T-cell (primary cell): ENCODE measurements at places on chromosomes 6 and 20.

DNA sequence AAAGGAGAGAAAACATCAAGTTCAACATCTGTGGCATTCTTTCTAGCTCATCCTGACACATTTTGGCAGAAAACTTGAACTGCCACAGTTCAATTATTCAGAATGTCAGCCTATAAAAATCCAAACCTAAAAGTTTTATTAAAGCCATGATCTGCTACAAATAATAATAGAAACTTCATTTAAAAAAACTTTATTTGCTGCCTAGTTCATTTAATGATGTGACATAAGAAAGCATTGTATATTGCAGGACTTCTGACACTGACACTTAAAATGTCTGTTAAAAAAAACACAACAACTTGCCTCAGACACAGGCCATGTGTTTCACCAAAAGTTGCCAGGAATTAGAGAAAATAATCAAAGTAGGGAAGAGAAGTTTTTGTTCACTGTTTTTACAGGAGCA is 88.3 kb upstream of the HTR1E start:
- H3K27ac ChIP-seq, result no peak overlapping the region
- no peaks in the 10 kb centered on the region for H3K36me3 ChIP-seq
- no peaks in the 10 kb centered on the region for H3K27me3 ChIP-seq
- no peaks in the 10 kb centered on the region for H3K4me1 ChIP-seq
- DNase-seq, result no peak
- no peak overlapping the region for H3K4me3 ChIP-seq

DNA sequence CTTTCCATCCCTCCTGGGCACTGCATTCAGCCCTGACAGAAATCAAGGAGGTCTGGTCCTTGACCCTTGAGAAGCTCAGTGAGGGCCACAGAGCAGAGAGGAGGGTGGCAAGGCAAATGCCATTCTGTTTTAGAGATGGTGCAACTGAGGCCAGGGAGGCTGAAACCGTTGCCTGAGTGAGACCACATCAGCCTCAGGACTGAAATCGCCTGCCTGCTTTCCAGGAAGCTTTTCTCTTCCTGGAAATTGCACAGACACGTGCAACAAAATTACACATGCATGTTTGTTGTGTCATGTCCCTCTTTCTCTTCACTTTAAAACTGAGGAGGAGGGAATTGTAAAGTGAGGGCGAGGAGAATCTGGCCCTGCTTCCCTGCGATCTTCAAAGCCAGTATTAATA is 113.7 kb upstream of the PDE10A start:
- H3K4me1 ChIP-seq, result no peaks in the 10 kb centered on the region
- no peak for DNase-seq
- no peak overlapping the region for H3K4me3 ChIP-seq
- no peak overlapping the region for H3K27ac ChIP-seq
- H3K27me3 ChIP-seq, result peaks cover 3% of the 10 kb centered on the region

DNA sequence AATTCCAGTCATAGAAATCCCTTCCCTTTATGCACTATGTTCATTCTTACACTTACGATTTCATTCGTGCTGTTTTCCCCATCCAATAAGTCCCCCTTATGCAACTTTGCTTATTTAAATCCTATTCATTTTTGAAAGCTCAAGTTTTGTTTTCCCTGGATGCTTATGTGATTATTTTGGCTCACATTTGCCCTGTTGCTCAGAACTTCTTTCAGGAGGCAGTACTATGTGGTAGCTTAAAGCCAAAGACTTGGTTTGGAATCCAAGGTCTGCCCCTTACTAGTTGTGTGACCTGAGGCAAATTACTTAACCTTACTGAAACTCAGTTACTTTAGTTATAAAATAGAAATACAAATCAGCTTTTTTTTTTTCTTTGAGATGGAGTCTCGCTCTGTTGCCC is 59.6 kb downstream of the MOXD1 start:
- H3K4me3 ChIP-seq, result no peak overlapping the region
- no peaks in the 10 kb centered on the region for H3K4me1 ChIP-seq
- H3K36me3 ChIP-seq, result no peaks in the 10 kb centered on the region
- no peak overlapping the region for H3K27ac ChIP-seq

DNA sequence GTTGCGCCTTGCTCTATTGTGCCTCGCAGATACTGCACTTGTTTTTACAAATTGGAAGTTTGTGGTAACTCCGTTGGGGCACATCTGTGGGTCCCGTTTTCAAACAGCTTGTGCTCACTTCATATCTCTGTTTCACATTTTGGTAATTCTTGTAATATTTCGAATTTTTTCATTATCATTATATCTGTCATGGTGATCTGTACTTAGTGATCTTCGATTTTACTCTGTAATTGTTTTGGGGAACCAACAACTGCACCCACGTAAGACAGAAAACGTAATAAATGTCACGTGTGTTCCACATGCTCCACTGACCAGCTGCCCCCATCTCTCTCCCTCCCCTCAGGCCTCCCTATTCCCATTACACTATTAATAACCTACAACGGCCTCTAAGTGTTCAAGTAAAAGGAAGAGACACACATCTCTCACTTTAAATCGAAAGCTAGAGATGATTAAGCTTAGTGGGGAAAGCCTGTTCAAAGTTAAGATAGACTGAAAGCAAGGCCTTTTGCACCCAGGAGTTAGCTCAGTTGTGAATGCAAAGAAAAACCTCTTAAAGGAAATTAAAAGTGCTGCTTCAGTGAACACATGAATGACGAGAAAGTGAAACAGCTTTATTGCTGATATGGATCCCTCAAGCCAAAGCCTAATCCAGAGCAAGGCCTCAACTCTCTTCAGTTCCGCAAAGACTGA is 26.9 kb downstream of the TTLL2 start:
- H3K4me3 ChIP-seq, result peak overlapping the region; percentile 78
- no peak for DNase-seq
- H3K27me3 ChIP-seq, result peaks cover 16% of the 10 kb centered on the region

DNA sequence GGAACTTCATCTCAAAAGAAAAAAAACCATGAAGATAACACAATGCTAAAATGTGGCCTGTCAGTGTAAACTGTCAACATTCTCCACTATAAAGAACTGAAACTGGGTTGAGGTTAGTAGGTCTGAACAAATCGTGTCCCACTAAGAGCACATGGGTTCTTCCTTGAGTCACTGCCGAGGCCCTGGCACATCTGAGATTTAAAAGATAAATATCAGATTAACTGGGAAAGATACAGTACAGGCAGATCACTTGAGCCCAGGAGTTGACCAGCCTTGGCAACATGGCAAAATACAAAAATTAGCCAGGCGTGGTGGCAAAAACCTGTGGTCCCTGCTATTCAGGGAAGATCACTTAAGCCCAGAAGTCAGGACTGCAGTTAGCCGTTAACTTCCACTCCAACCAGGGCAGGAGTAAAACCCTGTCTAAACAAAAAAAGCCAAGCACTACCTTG is 5.6 kb downstream of the EEF1A1 start:
- peak overlapping the region; percentile 62 for H3K27ac ChIP-seq
- H3K4me1 ChIP-seq, result peaks cover 46% of the 10 kb centered on the region
- H3K36me3 ChIP-seq, result no peaks in the 10 kb centered on the region
- no peak for DNase-seq

GRCh38 chr20:32326504-32326845 is 31.7 kb upstream of the ASXL1 start:
- no peaks in the 10 kb centered on the region for H3K27me3 ChIP-seq
- H3K36me3 ChIP-seq, result peaks cover 37% of the 10 kb centered on the region
- DNase-seq, result no peak
- H3K4me1 ChIP-seq, result no peaks in the 10 kb centered on the region
- no peak overlapping the region for H3K4me3 ChIP-seq

DNA sequence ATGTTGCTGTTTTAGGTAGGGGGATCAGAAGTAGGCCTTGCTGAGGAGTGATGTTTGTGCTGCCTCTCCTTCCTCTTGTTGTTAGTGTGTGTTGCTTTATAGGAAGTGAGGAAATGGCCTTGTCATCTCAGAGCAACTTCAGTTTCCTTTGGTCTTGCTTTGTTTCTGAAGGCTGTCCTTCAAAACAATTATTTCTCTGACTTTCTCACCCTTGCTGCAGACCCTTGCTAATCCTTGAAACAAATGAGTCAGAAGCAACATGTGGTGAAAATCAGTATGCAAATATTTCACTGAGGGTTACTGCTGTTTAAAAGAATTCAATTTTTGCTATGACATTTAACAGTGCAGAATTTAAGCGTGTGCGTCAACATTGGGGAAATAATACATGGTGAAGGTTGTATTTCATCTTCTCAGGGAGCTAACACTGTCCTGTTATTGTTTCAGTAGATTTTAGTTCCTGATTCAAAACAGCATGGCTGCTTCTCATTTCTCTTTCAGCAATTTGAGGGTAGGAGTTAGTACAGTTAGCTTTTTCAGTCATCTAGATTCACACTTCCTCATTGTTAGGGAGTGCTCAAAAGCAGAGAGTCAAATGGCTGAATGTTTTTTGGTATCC is 13.8 kb downstream of the RNF144B start:
- H3K4me3 ChIP-seq, result no peak overlapping the region
- no peak overlapping the region for H3K27ac ChIP-seq
- H3K36me3 ChIP-seq, result peaks cover 3% of the 10 kb centered on the region
- no peaks in the 10 kb centered on the region for H3K27me3 ChIP-seq

DNA sequence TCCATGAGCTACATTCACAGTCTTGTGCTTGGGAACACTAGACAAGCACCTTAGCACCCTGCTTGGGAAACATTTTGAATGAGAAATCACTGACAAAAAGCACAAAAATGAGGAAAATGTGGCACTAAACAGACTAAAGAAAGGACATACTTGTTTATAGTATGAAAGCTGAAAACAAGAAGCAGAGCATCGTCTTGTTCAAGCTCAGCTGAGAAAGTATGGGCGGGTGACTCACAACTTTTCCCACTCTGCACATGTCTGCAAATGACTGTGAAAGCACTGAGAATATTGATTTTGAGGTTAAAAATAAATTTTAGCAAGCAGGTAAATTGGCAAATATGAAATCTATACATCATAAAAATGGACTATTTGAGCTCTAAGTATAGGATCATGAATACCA is 725.3 kb downstream of the COL12A1 start:
- H3K4me1 ChIP-seq, result no peaks in the 10 kb centered on the region
- no peak overlapping the region for H3K4me3 ChIP-seq
- no peaks in the 10 kb centered on the region for H3K36me3 ChIP-seq
- H3K27ac ChIP-seq, result no peak overlapping the region
- H3K27me3 ChIP-seq, result no peaks in the 10 kb centered on the region
- DNase-seq, result no peak

- DNase-seq, result peak; percentile 36
- peaks cover 17% of the 10 kb centered on the region for H3K36me3 ChIP-seq
- H3K27me3 ChIP-seq, result no peaks in the 10 kb centered on the region
- H3K4me3 ChIP-seq, result peak overlapping the region; percentile 90
- H3K27ac ChIP-seq, result peak overlapping the region; percentile 69
- H3K4me1 ChIP-seq, result peaks cover 71% of the 10 kb centered on the region
Observed at GRCh38 chr20:63736893-63737694, 630 bp downstream of the LIME1 start.

- no peaks in the 10 kb centered on the region for H3K36me3 ChIP-seq
- no peak overlapping the region for H3K27ac ChIP-seq
- DNase-seq, result no peak
- no peaks in the 10 kb centered on the region for H3K4me1 ChIP-seq
- no peaks in the 10 kb centered on the region for H3K27me3 ChIP-seq
Observed at GRCh38 chr20:52076164-52076563, 115.4 kb downstream of the ZFP64 start.

DNA sequence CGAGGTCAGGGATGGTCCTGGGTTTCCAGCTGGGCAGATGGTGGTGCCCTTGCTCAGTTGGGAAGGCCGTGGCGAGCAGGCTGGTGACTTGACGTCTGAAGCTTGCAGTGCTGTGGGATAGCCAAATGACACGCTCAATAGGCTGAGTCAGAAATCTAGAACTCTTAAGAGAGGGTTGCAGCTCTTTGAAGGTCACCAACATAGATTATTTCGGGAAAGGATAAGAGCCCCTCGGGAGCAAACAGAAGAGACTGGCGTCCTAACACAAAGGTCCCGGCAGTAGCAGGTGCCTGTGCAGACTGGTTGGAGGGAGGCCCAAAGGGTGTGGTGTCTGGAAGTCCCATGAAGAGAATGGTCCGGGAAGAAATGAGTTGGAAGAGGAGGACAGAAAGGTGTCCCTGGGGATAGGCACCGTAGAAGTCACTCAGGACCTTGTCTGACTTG is 18.4 kb downstream of the PKIG start:
- no peak overlapping the region for H3K27ac ChIP-seq
- H3K27me3 ChIP-seq, result no peaks in the 10 kb centered on the region
- no peaks in the 10 kb centered on the region for H3K36me3 ChIP-seq
- H3K4me3 ChIP-seq, result no peak overlapping the region
- H3K4me1 ChIP-seq, result peaks cover 13% of the 10 kb centered on the region

DNA sequence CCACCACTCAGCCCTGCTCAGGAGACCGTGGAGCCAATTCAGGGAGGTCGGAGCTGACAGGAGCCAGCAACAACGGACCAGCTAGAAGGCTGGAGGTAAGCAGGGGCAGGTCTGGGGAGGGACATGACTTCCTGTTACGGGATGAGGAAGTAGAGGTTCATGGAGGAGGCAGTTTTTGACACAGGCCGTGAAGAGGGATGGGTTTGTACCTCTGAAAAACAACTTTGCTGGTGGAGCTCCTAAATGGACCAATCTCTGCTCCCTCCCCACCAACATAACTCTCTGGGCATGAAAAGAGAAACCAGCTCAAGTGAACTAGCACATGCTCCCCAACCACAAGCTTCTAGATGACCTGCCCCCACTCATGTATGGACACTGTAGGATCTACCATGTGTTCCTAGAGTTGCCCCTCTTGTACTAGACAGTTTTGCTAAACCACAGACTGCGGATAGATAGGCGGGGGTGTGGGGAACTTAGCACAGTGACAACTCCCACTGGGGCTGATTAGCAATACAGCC is 31.4 kb downstream of the RALGAPA2 start:
- no peaks in the 10 kb centered on the region for H3K36me3 ChIP-seq
- peaks cover 19% of the 10 kb centered on the region for H3K4me1 ChIP-seq
- DNase-seq, result no peak
- no peak overlapping the region for H3K27ac ChIP-seq
- H3K4me3 ChIP-seq, result no peak overlapping the region

- no peak overlapping the region for H3K4me3 ChIP-seq
- H3K4me1 ChIP-seq, result no peaks in the 10 kb centered on the region
- H3K36me3 ChIP-seq, result no peaks in the 10 kb centered on the region
Observed at GRCh38 chr6:119276211-119276610, 73.3 kb downstream of the MAN1A1 start.

GRCh38 chr6:110183292-110183885 is 3.2 kb downstream of the CDC40 start:
- no peaks in the 10 kb centered on the region for H3K27me3 ChIP-seq
- DNase-seq, result no peak
- no peak overlapping the region for H3K4me3 ChIP-seq
- H3K36me3 ChIP-seq, result peaks cover 4% of the 10 kb centered on the region
- H3K4me1 ChIP-seq, result peaks cover 26% of the 10 kb centered on the region

DNA sequence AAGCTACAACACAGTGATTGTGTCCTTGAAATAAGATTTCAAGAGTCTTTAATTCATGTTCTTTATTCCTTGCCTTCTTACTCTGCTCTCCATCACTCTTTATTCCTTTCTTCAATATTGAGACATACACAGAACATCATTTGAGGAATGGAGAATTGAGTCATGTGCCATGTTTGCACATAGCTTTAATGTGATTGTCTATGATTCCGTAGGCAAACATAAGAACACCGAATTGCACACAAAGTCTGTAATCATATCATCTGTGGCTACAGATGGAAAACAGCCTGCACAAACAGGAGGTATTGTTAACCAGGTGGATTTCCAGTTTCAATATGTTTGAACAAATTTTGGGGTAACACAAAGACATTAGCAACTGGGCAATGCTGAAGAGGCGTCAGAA is 571.6 kb upstream of the GJE1 start:
- H3K4me1 ChIP-seq, result peaks cover 2% of the 10 kb centered on the region
- H3K36me3 ChIP-seq, result no peaks in the 10 kb centered on the region
- H3K27me3 ChIP-seq, result no peaks in the 10 kb centered on the region
- H3K27ac ChIP-seq, result no peak overlapping the region
- no peak overlapping the region for H3K4me3 ChIP-seq
